ENCODE measurements at places on chromosomes 6 and 20. TPM values are rescaled to one million over a fixed set of nuclear protein-coding genes. Genes with fewer than 3 reads are reported as not detected.

Gene UBE2C
- 673 TPM for total RNA-seq

Gene KCNG1
- 17.9 TPM for total RNA-seq

Gene TFAP2C
- 104 TPM for total RNA-seq

- peak; percentile 90 for DNase-seq
Measured at GRCh38 chr6:115945306-115945705, 115.4 kb downstream of the FRK start.

DNA sequence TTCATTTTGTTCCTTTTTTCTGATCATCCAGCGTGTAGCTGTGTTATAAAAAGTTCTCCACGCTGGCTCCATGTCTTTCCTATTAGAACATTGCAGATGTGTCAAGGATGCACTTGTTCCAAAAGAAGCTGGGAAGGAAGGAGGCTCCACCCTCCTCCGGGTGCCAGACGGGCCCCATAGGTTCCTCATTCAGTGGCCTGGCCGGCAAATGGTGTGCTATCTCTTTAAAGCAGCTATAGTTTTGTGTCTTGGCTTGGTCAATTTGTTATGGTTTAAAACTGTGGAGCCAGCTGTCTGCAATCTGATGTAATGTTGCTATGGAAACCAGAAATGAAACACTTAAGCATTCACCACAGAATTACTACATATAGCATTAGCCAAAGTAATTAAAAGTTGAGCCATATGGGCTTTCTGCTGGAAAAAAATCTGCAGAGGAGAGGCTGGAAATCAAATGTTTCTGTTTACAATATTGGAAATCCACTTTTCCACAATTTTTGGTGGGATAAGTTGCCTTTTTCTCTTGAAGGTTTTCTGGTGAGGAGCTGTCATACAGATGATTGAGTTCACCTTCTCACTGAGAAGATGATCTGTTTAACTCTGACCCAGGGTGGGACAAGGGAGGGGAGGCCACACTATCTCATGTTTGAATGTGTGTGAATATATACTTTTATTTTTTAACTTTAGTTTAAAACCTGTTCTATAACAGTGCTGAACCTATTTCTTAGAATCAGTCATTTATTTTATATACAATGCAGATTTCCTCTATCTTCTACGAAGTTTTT is 167.4 kb downstream of the SASH1 start:
- peak; percentile 99 for DNase-seq

- DNase-seq, result no peak
Measured at GRCh38 chr6:100592929-100593328, 128.2 kb upstream of the SIM1 start.

- DNase-seq, result peak; percentile 51
Measured at GRCh38 chr20:32898729-32899128, 40.0 kb downstream of the EFCAB8 start.

All from RPMI7951 (cell line).